ENCODE measurements at places on chromosomes 6 and 20. TPM values are rescaled to one million over a fixed set of nuclear protein-coding genes. Genes with fewer than 3 reads are reported as not detected.

HTR1E gene
- not detected for total RNA-seq

LCA5 gene
- 2.2 TPM for total RNA-seq

RRAGD gene
- total RNA-seq, result 0.04 TPM

PKIB gene
- 21.9 TPM for total RNA-seq

HLA-DMB gene
- 0.18 TPM for total RNA-seq

DPPA5 gene
- total RNA-seq, result not detected

SLC22A3 gene
- total RNA-seq, result not detected
